ENCODE measurements at places on chromosomes 3 and 15.

DNA sequence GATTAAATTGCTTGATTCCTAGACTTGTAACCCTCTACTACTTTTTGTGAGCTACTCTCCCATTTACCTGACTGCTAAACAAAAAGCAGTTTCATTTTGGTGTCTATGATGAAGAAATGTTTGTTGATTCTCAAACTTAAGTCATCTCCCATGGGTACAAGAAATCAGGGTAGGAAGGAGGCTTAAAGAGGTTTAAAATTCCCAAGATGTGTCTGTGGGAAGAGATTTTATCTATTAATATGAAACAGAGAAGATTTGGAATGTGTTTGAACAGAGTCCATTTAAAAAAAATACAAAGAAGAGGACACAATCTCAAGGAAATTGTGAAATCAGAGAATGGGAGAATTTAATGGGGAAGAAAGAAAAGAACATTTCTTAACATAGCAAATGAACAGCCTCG lies 14.8 kb downstream of the P3H2 start:
- DNase-seq = no peak

- no peak for DNase-seq
Measured at GRCh38 chr3:158103887-158104327, 2.3 kb downstream of the SHOX2 start.

DNA sequence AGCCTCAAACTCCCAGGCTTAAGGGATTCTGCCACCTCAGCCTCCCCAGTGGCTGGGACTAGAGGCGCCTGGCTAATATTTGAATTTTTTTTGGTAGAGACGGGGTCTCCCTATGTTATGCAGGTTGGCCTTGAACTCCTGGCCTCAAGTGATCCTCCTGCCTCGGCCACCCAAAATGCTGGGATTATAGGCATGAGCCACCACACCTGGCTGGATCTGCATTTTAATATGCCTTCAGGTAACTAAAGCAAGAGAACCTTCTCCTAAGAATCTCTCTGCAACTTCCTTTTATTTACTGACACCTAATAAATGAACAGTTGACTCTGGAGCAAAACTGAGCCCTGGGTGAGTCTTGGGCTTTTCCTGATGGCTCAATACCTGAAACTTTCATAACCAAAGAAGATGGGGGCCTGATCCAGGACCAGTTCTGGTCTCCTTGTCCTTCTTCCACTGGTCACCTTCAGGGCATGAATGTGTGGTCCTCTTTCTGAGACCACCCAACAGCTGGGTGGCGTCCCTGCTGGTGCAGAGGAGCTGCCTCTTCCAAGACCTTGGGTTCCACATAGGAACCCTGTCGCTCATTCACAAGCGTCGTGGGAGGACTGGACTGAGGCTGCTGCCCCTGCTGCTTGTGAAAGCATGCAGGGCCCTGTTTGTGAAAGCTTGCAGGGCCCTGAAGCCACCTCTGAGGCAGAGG lies 28.2 kb downstream of the CCR9 start:
- DNase-seq = no peak

DNA sequence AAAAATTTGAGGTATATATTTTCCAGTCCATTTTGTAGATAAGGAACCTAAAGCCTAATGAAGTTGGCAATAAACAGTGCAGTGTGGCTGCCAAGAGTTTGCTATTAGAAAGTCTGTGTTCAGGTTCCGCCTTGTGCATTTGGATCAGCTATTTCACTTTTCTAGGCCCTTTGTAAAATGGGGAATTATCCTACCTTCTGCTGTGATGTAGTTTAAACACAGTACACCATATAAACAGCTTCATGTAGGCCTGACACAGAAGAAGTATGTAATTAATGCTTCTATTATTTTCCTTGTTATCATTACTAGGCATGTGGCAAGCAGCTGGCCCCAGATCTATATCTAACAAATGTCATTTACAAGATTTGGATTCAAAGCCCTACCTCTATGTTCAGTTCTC lies 456.3 kb downstream of the GABRG3 start:
- DNase-seq = no peak

- DNase-seq = no peak
Measured at GRCh38 chr3:52524752-52525679, 8.6 kb downstream of the NT5DC2 start.

- DNase-seq = no peak
Measured at GRCh38 chr15:47246317-47246716, 471.0 kb upstream of the SEMA6D start.

DNA sequence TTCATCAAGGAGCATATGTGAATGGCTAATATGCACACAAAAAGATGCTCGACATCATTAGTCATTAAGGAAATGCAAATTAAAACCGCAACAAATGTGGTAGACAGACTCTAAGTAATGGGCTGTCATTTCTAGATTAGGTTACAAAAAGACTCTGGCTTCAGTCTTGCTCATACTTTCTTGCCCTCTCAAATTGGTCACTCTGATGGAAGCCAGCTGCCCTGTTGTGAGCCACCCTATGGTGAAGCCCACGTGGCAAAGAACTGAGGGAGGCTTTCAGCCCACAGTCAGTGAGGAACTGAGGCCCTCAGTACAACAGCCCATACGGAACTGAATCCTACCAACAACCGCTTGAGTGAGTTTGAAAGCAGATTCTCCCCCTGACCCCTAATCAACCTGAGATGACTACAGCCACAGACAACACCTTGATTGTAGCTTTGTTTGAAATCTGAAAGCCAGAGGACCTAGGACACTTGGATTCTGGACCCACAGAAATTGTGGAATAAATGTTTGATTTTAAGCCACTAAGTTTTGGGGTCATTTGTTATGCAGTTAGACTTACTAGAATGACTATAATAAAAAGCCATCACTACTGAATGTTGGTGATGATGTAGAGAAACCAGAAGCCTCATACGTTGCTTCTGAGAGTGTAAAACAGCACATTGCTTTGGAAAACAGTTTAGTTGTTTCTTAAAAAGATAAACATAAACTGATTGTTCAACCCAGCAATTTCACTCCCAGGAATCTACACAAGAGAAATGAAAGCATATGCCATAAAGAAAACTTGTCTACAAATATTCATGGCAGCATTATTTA lies 45.7 kb downstream of the EHHADH start:
- DNase-seq = no peak

DNA sequence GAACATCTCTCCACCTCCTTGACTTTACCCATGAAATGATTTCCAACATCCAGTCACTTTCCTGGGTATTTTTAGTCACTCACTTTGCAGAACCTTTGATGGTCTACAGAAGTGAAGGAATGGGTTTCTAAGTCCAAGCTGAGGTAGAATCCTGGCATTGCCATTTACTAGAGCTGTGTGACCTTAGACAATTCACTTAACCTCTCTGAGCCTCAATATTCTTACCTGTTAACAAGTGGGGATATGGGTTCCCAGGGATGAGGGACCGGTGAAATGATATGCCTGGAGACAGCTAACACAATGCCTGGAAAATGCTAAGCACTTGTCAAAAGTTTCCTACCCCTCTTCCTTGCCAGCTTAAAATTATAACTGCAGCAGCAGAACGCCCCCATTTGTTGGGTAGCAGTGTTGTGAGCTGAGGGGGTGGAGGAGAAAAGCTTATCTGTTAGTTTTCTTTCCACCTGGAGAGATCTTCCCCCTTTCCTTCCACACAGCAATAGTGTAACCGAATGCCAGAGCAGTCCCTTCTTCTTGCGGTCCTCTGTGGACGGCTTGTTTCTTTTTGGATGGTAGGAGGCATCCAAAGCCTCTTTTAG lies 319.2 kb upstream of the LRRFIP2 start:
- DNase-seq = no peak

- DNase-seq = no peak
Measured at GRCh38 chr15:41429003-41429890, 12.4 kb downstream of the RTF1 start.

GRCh38 chr15:63395730-63396151 lies 14.1 kb upstream of the CA12 start:
- DNase-seq = no peak

- DNase-seq = no peak
Measured at GRCh38 chr3:197375001-197375441, 76.6 kb upstream of the DLG1 start.

DNA sequence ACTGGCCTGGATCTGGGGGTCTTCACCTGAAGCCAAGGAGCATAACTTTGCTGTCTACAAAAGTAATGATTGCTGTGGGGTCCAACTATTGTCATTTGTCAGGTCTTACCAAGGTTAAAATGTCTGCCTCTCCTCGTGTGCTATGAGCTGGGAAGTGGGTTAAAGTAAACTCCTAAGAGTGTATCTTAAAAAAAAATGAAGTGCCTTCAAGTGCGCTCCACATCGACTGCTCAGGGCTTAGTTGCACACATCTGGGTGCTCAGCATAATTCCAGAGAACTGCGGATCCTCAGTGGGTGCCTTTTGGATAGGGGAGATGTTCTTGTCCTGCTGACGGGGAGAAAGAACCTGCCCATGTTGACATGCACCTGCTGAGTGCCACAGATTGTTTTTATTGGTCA lies 40.9 kb downstream of the EFCAB12 start:
- DNase-seq = no peak

- no peak for DNase-seq
Measured at GRCh38 chr3:180594631-180595558, 7.1 kb upstream of the TTC14 start.

GRCh38 chr15:99981191-99981647 lies 248.0 kb upstream of the LYSMD4 start:
- no peak for DNase-seq

GRCh38 chr3:49512781-49513355 lies 41.4 kb upstream of the BSN start:
- no peak for DNase-seq

- no peak for DNase-seq
Measured at GRCh38 chr15:98369081-98369716, 279.1 kb upstream of the IGF1R start.

DNA sequence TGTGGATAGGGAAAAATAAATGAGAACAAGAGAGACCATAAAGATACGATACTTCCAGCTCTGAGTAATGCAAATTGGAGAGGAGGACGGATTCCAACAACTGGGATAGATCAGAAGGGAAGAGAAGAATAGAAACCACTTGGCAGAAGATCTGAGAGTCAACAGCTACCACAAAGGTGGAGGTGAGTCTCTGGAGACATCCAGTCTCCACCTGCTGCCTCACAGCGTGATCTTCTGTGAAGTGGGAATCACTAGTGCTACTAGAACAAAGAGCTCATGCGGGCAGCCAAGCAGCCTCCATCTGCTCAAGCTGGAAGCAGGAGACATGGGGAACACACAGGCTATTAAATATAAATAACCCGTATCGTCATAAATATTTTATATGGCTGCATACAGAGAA lies 558.5 kb upstream of the CFAP20DC start:
- DNase-seq = no peak

- no peak for DNase-seq
Measured at GRCh38 chr3:128128251-128128650, 4.6 kb upstream of the RUVBL1 start.

DNA sequence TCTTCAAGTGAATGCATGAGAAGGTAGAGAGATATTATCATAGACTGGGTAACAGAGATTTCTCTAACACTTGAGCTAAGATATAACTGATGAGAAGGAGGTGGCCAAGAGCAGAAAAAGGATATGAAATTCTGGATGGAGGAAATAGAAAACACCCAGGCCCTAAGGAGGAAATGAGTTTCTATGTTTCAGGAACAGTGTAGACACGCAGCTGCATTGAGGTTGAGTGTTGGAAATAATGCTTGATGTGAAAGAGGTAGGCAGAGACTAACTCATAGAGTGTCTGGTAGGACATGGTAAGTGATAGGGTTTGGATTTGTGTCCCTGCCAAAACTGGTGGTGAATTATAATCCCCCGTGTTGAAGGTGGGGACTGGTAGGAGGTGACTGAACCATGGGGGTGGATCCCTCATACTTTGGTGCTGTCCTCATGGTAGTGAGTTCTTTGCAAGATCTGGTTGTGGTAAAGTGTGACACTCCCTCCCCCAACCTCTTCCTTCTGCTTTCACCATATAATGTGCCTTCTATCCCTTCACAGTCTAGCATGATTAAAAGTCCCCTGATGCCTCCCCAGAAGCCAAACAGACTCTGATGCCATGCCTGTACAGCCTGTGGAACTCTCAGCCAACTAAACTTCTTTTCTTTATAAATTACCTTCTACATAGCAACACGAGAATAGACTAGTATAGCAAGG lies 787.3 kb downstream of the EDEM1 start:
- no peak for DNase-seq

- DNase-seq = no peak
Measured at GRCh38 chr3:188267790-188268335, 113.9 kb downstream of the LPP start.

DNA sequence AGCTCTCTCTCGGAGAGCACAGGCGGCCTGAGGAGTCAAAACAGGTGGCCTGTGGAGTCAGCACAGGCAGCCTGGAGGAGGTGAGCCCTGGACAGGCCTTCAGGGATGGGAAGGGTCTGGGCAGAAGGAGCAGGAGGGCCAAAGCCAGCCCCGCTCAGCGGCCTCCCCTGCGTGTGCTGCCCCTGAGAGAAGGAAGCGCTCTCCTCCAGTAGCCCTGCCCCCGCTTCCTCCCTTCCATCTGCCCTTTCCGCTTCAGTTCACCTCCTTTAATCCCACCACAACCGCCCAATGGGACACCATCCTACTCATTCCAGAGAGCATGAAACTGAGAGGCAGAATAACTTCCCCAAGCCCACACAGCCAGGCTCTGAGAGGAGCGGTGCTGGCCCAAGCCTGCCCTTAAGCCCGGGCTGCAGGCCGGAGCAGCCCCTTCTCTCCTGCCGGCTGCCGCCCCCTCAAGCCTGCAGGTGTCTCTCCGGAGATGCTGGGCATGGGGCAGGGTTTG lies 3.2 kb upstream of the NR2E3 start:
- DNase-seq = no peak

DNA sequence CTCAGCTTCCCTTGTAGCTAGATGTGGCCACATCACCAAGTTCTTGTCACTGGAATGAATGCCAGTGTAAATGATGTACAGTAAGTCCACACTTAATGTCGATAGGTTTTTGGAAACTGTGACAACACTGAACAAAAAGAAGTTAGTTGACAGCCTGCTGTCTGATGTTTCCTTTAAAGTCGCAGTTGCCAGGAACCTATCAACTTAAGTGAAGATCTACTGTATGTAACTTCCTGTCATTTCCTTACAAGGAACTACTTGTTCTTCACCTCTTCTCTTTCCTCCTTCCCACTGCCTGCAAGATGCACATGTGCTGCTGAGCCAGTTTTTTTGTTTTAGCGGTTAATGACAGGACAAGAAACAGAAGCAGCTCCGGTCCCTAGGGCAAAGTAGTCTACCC lies 44.6 kb downstream of the HDGFL3 start:
- DNase-seq = no peak

Data from C1 segment of cervical spinal cord (tissue), 14 donors.